ENCODE measurements at places on chromosomes 12 and 14.
A peak's percentile ranks its signal among the peaks of the same experiment; 100 is the strongest.

- DNase-seq, result no peak
These were observed 11.8 kb downstream of the FNTB start for GRCh38 chr14:64998455-64998931.

GRCh38 chr12:58645946-58646345 lies 274.4 kb downstream of the LRIG3 start:
- DNase-seq, result peak; percentile 28

- DNase-seq, result no peak
These were observed 5.0 kb downstream of the BIN2 start for GRCh38 chr12:51318846-51319599.

- DNase-seq, result peak; percentile 35
These were observed 36.2 kb upstream of the ETNK1 start for GRCh38 chr12:22588817-22589216.

DNA sequence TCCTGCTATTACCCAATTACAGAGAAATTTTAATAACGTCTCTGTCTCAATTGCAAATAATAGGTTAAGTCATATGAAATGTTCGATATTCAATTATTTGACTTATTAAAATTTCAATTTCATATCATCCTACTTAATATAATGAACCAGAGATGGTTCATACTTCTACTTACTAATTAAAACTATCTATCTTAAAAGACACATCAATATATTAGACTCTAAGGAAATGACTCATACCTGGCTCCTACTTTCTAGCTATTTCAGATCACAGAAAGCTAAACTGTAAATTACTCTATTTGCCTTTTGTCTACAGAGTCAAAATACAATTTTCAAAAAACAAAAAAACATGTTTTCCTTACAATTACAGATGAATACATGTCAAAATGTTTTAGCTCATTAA lies 99.6 kb downstream of the CAPZA3 start:
- no peak for DNase-seq

- DNase-seq, result no peak
These were observed 2.0 kb downstream of the PTPN11 start for GRCh38 chr12:112420740-112421139.

DNA sequence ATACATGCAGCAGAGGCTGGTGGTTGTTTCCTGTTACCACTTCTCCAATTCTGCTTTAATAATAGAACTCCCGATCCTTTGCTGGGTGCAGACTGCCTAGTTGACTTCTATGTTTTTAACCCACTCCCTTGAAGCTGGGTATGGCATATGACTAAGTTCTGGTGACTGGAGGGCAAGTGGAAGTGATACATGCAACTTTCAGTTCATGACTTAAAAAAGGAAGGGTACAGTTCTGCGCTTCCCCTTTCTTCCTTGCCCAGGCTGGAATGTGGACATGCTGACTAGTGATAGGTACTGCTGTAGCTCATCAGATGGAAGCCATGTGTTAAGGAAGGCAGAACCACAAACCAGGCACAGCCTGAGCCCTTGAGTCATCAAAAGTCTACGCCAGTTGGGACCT lies 2.4 kb upstream of the A2M start:
- DNase-seq, result no peak

DNA sequence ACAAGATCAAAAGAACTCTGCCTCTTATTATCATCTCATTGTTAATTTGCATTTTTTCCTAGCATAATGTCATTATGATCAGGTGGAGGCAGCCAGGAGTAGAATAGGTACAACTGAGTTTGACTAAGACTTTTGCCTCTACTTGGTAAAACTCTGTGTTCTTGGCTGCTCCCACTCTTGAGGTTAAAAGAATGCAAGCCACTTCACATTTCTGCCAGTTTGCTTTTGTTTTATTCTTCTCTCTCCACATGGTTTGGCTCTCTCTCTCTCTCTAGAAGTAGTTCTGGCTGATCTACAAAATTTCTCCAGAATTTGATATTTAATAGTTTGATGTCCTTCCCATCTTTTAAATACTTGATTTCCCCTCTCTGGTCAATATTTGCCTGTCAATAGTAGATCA lies 170.7 kb upstream of the E2F7 start:
- DNase-seq, result no peak

DNA sequence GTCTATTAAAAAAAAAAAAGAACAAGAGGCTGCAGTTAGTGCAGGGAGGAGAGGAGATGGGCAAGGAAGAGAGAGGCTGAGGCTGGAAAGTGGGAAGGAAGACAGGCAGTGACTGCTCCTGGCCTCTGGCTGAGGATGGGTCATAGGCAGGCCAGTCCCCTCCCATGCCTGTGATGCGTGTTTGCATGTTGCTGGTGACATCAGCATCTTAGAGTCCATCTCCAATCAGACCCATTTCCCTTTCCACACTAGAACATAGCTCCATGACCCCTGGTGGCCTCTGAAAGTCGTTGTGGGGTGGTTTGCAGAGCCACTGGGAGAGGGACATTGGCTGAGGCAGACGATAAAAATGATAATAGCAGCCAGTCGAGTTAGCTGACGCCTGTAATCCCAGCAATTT lies 132.9 kb downstream of the PTPN11 start:
- no peak for DNase-seq

DNA sequence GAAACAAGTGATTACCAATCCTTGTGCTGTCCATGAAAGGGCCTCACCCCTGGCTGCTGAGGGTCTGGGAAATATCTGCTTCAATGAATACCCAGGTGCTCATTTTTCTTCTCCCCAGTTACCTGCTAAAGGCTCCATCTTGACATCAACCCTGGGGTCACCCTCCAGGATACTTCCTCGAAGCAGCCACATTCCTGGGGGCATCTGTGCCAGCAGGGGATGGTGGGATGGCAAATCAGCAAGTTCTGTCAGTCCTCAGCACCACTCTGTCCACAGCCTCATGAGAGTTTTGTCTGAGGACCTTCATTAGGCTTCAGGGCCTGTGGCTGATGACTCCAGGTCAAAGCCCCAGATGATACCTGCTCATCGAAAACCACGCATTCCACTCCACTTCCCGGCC lies 124.8 kb downstream of the ZFP36L1 start:
- DNase-seq, result no peak

DNA sequence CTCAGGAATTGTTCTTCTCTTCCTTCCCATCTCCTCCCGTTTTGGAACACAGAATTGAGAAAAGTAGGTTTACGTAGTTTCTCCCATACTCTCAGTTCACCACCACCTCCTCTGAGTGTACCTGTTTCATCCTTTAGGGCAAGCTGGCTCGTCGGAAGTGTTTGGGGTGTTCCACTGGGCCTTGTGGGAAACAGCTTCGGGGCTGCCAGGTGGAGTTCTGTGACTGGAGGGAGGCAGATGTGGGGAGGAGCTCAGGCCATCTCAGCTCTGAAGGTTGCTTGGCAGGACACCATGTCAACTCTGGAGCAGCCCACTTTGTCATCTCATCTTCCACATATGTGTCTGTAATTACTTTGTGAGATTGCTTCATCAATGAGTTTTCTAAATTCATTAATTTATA lies 53.5 kb upstream of the RD3L start:
- no peak for DNase-seq

DNA sequence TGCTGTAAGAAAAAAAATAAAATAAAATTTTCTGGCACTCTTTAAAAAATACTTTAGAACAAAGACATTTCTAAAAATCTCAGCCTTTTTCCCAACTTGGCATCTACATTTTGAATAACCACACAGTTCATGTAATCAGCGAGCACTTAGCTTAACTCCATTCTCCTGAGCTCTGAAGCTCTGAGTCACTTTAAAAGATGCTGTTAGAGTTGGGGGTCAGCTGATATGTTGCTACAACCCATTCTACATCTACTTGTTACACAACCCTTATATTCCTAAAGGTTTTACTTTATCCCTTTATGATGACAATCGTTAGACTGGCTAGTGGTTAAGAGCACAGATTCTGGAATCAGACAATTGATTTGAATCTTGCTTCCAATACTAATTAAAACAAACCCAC lies 48.3 kb downstream of the SLC41A2 start:
- DNase-seq, result no peak

GRCh38 chr12:76489737-76490136 lies 69.8 kb downstream of the OSBPL8 start:
- DNase-seq, result no peak

DNA sequence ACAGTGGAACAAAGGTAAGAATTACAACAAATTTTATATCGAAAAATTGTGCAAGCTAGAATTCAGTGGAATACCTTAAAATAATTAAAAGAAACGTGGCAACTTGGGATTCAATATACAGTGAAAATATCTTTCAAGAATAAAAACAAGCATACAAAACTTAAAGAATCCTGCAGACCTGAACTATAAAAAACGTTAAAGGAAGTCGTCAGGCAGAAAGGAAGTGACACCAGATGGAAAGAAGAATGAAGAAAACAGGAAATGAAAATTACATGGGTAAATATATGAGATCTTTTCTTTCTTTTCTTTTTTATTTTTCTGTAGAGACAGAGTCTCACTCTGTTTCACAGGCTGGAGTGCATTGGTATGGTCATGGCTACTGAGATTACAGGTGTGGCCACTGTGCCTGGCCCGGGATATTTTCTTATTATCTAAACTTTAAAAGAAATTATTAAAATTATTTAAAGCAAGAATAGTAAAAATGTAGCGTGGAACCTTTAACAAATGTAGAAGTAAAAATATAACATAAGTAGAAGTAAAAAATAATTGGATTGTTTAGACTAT lies 4.7 kb downstream of the MGP start:
- no peak for DNase-seq

- no peak for DNase-seq
These were observed 621.0 kb downstream of the CCER1 start for GRCh38 chr12:90333939-90334338.

DNA sequence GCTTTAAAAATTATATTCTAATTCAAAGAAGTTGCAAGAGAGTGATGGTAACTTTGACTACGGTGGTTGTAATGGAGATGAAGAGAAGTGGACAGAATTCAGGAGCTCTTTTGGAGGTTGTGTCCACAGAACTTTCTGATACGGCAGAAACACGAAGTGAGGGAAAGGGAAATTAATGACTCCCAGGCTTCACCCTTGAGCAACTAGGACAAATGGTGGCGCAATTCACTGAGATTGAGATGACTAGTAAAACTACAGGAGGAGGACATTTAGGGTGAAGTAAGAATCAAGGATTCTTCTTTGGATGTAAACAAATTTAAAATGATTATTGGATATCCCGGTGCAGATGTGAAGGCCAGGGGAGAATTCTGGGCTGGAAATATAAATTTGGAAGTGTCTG lies 212.6 kb downstream of the PTPRO start:
- no peak for DNase-seq

- no peak for DNase-seq
These were observed 42.5 kb downstream of the WDR20 start for GRCh38 chr14:102182190-102182589.

DNA sequence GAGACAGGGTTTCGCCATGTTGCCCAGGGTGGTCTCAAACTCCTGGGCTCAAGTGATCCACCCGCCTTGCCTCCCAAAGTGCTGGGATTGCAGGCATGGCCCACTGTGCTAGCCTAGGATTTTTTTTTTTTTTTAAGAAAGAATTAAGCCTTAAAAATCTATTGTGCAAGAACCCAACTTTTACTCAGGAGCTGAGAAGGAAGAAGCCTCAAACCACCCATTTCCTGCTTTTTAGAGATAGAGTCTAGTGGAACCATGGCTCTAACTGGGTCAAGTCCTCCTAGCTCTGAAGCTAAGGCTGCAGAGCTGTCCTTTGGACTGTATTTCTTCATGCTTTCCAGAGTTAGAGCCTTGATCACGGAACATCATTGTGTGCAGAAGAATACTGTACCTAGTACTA lies 1.3 kb upstream of the TSFM start:
- DNase-seq, result no peak

GRCh38 chr14:59336098-59336497 lies 129.1 kb downstream of the GPR135 start:
- no peak for DNase-seq

DNA sequence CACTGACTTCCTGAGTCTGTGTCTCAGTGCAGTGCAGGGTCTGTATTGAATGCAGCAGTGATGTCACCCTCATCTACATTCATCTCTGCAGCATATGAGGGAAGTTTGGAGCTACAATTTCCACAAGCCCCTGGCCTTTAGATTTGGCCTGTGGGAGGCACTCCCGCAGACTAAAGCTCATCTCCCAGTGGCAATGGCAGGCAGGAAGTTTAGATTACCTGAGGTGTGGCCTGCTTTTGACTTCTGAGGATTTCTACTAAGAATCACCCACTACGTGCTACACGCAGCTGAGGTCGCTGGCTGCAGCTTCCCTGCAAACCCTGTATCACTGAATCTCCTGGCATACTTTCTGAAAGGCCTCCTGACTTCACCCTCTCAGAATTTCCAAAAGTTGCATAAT lies 202.2 kb upstream of the PRKD1 start:
- DNase-seq, result no peak

DNA sequence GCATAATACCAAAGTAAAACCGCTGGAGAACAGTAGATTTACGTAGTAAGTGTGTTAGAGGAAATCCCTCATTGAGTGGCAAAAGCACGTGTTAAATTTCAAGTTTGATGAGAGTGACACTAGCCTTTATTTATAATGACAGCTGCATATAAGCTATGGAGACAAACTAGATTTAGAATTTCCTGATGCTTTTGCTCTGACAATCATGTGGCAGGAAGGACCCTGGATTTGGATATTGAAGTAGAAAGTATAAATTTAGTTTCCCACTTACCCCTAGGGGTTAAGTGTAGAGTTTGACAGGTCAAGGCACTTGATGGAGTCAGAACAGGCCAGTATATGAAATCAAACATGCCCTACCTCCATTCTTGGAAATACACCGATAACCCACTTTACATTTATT lies 983.1 kb downstream of the FLRT2 start:
- DNase-seq, result no peak

DNA sequence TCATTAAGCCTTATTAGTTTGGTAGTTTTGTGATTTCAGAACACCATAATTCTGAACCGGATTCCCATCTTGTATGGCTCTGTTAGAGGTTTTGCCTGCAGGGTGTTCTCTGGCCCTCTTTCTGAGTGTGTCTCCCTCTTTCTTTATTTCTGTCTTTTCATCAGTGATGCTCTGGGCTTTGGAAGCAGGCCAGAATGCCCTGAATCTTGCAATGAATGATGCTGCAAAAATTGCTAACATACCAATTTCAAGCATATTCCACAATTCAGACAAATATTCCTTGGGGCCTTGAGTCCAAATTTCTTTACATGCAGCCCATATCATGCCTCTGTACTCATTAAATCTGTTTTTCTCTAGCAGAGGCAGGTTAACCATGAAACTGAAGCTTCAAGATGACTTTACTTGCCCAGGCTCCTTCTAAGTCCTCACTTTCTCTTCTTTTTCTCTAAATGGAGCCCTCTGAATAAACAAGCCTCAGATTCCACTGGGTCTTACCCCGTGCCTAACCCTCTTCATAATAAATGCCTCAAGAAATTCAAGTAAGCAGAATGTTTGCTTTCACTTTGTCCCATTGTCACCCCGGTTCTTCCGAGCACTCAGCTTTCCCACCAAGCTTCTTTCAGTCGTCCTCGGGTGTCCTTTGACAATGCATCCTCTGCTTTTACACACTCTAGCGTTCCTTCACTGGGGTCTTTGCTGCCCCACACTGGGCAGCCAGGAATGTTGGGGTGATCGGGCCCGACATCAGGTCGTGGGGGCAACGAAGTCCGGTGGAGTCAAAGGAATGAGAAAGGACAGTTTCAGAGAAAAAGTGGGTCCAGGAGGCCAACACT lies 78.8 kb upstream of the SLC38A4 start:
- no peak for DNase-seq

- no peak for DNase-seq
These were observed 11.4 kb upstream of the ART4 start for GRCh38 chr12:14854586-14855183.

GRCh38 chr12:16605642-16606116 lies 283 bp downstream of the LMO3 start:
- DNase-seq, result no peak
